SW 1271 (cell line): ENCODE measurements at places on chromosomes 16 and 17.
A peak's percentile ranks its signal among the peaks of the same experiment; 100 is the strongest.

DNA sequence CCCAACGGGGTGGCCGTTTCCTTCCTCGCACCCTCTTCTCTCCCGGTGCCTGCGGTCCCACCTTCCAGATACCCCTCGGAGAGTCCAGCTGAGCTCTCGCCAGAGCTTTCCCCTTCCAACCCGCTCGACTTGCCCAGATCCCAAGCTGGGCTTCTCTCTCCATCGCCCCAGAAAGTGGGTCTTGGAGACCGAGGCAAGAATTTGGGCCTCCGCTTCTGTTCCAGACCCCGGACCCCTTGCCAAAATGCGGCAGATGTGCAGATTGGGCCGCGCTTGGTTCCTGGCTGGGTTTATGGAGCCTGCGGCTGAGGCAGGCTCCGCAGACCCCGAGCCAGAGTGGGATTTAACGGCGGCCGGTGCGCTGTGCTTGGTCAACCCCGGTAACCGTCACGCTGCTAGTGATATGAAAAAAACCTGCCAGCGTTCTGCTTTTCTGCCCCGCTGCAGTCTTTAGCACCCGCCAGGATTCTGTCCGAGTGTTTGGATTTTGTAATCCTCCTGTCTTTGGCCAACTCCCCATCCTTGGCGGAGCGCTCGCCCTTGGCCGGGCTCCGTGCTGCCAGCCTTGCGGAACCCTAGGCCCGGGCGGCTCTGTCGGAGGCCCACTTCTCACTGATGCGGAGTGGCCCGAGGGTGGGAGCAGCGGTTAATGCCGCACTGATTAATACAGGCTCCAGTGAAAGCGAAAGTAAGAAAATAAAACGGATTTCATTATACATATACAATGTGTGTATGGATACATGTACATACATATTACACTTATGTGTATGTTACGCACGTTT, 754 bp upstream of the SLFN11 start:
- no peak for DNase-seq

- DNase-seq: no peak
Observed at GRCh38 chr17:13572581-13572980, 29.1 kb downstream of the HS3ST3A1 start.

DNA sequence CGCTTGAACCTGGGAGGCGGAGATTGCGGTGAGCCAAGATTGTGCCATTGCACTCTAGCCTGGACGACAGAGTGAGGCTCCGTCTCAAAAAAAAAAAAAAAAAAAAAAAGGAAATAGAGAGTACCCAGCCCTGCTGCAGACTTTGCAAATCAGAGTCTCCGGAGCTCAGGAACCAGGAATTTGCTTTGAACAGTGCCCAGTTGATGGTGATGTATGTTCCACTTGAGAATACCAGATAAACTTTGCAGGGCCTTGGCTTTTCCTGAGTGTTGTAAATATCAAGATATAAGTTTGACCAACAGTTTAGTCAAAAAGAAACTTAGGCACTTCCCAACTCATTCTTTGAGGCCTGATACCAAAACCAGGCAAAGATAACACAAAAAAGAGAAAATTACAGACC, 30.6 kb upstream of the MAP3K14 start:
- no peak for DNase-seq

- no peak for DNase-seq
Observed at GRCh38 chr16:71622088-71622487, 3.9 kb upstream of the MARVELD3 start.

GRCh38 chr16:84156342-84156784, 11.3 kb downstream of the DNAAF1 start:
- no peak for DNase-seq

DNA sequence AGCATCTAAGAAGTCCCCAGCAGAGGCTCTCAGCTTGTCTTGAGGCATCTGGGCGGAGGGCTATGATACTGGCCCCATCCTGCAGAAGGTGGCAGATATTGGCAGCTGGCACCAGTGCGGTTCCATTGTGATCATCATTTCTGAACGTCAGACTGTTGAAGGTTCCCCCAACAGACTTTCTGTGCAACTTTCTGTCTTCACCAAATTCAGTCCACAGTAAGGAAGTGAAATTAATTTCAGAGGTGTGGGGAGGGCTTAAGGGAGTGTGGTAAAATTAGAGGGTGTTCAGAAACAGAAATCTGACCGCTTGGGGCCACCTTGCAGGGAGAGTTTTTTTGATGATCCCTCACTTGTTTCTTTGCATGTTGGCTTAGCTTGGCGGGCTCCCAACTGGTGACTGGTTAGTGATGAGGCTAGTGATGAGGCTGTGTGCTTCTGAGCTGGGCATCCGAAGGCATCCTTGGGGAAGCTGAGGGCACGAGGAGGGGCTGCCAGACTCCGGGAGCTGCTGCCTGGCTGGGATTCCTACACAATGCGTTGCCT, at the start of gene CIITA:
CIITA (plus strand) TSS at position 404 of the 543 bp plus-strand sequence; CDS start at position 533, 129 bp downstream.
- DNase-seq: peak; percentile 10

DNA sequence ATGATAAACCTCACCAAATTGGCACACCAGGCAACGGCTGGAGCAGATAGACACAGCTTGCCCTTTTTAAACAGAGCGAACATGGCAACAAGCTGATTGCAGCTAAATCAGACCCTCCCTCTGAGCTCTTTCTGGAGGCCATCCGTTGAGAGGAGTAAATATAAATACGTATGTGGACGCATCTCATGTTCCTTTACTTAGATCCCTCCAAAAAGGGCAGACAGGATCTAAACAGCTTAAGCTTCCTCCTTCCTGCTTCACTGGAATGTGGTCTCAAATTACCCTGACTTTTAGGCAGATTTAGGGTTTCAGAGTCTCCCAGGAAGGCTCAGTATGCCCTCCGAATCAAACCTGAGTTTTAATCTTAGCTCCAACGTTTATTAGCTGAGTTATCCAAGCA, 204.7 kb upstream of the GOT2 start:
- DNase-seq: no peak

- no peak for DNase-seq
Observed at GRCh38 chr16:72270531-72270930, 98.6 kb upstream of the PMFBP1 start.

- no peak for DNase-seq
Observed at GRCh38 chr16:55868137-55868536, 7.0 kb downstream of the CES5A start.

DNA sequence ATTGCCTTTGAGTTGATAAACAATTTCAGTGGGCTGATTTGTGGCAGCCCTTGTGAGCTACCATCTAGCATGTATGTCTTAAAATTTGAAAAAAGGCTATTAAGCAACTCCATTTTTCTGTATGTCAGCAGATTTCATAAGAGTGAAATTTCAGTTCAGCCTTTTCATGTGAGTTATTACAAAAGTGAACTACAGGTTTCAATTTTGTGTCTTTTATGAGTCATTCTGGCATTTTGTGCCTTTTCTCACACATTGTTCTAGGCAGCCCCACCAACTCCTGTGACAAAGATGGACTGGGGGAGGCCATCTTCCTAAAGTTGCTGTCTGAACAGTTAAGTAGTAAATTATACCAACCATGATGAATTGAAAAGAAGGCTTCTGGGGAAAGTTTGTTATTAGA, 52.1 kb downstream of the USP10 start:
- no peak for DNase-seq

DNA sequence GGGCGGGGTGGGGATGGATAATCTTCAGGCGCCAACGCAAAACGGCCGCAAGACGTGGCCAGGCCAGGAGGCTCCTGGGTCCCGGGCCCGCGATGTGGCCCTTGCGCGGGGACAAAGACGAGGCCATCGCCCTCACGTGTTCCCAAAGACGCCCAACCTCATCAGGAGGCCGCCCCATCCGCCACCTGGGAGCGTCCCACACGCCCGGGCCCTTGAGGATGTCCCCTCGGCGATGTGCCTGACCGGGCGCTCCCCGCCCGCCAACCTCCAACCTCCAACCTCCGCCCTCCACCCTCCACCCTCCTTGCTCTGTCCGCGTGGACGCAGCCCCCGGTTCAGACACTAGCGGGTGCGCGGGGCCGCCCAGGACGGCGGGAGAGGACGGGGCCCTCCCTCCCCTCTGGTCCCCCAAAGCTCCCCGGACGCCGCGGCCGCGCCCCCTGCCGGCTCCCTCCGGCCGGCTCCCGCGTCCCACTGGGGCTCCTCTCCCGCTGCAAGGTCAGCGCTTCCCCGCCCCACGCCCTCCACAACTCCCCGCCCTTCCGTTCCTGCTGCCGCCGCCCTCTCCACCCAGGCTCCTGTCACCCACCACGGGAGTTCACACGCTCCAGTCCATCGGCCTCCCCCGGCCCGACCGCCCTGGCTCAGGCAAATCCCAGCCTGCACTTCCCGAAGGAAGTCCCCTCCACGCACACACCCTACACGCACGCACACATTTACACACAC, 250.8 kb upstream of the RPL38 start:
- no peak for DNase-seq

DNA sequence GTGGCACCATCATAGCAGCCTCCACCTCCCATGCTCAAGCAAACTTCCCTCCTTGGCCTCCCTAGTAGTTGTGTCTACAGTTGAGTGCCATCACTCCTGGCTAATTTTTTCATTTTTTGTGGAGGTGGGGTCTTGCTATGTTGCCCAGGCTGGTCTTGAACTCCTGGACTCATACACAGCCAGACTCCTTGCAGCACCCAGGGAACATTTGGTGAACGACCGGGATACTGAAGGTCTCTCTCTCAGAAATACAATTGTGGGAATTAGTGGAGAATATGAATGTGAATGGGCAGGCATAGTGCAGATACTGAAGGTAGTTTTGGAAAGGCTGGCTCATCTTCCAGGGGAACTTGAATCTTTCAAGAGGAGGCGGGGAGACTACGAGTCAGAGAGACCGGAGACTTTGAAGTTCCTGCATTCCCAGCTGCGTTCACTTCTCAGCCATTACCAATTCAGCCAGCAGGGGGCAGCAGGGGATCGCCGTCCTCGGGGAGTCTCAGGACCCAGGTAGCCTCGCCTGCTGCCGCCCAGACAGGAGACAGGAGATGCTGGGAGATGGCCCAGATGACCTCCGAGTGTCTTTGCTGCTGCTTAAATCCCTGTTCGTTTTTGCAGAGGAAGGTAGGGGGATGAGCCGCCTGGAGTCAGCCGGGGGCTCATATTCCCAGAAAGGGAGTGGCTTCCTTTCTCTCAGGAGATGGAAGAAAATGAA, 68.6 kb downstream of the HAPSTR1 start:
- DNase-seq: peak; percentile 45

DNA sequence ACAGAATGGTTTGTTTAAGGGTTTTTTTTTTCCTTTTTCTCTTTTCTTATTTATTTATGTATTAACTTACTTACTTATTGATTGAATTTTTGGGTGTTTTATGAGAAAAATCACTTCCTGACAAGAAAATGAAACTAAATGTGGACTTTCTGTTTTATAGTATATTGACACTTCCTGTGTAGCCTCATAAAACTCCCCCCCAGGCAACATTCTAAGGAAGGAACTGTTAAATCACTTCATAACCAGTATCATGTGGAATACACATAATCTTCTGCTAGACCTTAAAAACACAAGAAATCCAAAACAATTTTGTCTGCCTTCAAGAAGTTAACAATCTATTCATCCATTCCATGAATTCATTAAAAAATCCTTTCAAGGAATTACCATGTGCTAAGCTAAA, 164.1 kb upstream of the TOM1L1 start:
- DNase-seq: no peak

DNA sequence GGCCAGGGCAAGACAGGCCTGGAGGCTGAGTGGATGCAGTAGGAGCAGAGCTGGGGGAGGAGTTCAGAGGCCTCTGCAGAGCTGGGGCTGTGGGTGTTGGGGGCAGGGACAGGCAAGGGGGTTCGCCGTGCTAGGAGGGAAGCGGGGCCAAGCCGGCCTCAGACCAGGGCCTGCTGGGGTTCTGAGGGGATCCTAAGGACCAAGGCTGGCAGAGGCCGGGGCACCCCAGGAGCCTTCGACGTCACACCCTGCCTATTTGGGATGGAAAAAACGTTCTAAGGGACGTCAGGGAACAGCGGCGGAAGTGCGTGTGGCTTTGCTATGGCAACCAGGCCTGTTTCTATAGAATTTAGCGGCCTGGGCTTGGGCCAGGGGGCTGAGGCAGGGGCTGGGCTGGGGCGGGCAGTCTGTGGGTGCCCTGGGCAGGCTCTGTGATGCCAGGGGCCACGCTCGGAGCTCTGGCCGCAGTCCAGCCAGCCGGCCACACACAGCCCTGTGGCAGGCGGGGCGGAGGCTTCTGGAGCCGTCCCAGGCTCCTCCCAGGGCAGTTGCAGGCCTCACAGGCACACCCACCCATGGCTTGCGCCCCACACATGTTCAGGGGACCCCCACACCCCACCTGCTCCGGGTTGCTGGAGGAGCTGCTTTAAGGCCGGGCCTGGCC, 3.7 kb downstream of the TRAF7 start:
- no peak for DNase-seq
